Muscle of leg (tissue), 16 donors: ENCODE measurements at places on chromosomes 2 and 18. TPM values are rescaled to one million over a fixed set of nuclear protein-coding genes. Genes with fewer than 3 reads are reported as not detected.

DNA sequence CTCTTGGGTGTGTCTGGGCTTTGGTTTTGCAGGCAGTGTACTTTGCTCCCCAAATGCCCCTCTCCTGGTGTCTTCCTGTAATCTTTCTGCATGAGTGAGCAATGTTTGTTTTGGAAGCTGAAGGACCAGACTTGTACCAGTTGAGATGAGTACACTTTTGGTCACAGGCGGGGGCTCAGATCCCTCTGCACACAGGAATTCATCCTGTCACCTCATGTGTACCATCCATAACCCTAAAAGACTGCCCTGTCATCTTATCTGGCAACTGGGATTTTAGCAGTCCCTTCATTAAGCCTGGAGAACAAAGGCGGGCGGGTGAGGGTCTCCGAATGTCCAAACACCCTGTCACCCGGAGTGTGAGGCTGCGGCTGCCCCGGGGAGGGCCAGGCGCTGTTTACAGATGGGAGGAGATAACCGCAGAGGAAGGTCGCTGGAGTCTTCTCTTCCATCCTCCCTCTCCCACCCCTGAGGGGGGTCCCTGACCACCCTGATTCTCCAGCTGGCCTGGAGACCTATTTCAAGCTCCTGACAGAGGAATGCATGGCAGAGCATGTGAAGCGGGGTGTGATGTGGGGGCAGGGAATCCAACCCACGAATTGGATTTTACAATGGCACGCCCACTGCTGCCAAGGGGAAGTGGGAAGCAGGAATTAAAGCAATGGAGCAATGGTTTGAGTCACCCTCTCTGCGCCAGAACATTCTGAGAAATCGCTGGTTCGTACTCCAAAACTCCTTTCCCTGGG lies 158.2 kb upstream of the MYCN start:
- no peak for DNase-seq

- peak; percentile 90 for DNase-seq
Measured at GRCh38 chr18:32310101-32310500, 120.3 kb downstream of the MEP1B start.

DNA sequence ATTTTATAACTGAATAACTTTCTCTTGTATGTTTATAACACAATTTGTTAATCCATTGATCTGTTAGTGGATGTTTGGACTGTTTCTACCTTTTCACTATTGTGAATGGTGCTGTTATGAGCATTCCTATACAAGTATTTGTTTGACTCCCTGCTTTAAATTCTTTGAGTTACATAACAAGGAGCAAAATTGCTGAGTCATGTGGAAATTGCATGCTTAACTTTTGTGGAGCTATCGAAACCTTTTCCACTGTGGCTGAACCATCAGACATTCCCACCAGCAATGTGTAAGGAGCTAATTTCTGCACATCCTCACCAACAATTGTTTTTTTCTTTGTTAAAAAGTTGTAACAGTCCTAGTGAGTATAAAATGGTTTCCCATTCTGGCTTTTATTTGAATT lies 415.5 kb downstream of the CBLN2 start:
- no peak for DNase-seq

DNA sequence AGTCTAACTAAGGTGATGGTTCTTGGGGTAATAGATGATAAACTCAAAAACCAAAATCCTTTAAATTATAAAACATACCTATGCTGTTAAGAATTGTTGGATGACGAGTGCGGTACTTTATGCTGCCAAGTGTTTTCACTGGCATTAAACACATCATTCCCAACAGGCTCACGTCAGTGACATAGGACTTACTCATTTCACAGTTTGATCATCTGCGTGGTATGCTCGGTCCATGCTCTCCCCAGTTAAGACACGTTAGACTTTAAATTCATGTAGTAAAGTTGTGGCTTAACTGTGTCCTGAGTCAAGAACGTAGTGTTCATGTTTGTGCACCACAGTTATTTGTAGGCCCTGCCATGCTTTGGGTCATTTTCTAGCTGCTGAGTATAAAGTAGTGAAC lies 125.6 kb upstream of the MYT1L start:
- DNase-seq = no peak

- DNase-seq = no peak
Measured at GRCh38 chr2:47516360-47517104, 113.6 kb downstream of the MSH2 start.

DNA sequence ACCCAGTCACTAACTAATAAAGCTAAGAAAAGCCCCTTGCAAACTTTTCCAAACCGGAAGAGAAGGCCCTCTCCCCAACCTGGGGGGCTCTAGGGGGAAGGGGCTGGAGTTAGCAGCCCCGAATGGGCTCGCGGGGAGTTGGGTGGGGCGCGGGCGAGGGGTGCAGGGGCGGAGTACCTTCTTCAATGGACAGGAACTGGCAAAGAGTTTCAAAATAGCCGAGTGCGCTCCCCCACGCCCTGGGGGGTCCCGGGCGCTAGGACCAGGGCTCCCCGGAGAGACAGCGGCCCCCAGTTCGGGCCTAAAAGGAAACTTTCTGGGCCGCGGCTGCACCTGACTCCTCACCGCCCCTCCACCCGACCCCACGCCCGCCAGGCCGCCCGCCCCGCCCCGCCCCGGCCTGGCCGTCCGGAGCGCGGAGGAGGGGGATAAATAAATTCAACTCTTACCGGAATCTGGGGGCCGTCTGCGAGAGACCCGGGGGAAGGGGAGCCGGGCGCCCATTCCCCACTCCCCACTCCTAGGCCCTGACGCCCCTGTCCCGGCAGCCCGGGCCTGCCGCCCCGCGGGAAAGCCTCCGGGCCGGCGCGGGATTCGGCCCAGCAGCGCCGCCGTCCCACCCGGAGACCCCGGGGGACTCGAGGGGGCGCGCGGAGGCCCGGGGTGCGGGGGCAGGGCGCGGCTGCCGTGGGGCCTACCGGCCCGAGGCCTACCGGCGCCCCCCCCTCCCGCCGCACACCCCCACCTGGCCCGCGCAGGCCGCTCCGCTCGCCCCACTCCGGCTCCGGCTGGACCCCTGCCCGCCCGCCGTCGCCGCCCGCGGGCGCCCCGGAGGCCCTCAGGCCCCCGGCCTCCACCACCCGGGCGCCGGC lies 868 bp downstream of the INO80D start:
- DNase-seq = peak; percentile 63

- DNase-seq = peak; percentile 66
Measured at GRCh38 chr2:121049950-121050585, 234.9 kb downstream of the TFCP2L1 start.

DNA sequence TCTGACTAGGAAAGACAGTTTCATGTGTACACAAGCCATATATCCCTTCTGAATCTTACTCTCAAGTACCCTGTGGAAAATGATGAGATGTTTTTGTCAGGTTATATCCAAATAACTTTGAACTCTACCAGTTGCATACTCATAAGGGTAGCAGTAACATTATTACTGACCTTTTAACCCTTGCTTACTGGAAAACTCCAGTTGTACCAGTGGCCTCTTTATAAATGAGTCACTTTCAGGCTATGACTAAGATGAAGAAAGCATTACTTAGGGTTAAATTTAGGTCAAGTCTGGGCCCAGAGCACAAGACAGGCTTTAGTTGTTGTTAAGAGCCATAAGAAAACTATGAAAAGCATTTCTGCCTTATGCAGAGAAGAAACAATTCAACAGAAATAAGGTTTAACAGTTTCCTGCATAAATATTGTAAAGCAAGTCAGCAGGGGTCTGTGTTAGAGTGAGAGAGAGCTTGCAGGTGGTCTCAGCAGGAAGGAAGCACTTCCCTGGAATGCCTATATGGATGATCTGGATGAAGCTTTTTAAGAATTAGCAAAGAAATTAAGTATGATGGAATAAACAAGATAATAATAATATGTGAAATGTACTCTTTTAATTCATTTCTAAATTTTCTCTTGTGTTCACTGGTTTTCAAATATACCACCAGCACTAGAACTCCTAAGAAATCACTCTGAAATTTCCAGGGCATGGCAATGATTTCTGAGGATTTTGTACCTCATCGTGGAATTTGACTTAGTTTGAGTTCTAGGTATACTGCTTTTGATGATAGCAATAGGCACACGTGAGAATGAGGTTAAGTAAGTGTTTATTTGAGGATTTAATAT lies 126.6 kb downstream of the UBE2E3 start:
- DNase-seq = no peak

DNA sequence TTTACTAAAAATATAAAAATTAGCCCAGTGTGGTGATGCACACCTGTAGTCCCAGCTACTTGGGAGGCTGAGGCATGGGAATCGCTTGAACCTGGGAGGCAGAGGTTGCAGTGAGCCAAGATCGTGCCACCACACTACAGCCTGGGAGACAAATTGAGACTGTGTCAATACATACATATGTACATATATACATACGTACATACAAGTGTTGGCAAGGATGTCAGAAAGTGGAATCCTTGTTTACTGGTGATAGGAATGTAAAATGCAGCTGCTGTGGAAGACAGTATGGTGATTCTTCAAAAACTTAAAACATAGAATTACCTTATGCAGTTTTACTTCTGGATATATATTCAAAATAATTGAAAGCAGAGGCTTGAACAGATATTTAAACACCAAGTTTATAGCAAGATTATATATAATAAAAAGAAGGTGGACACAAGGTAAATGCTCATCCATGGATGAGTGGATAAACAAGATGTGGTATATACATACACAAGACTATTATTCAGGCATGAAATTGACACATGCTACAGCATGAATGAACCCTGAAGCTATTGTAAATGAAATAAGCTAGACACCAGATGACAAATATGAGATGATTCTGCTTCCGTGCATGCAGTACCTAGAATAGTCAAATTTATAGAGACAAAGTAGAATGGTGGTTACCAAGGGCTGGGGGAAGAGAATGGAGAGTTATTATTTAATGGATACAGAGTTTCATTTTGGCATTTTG lies 43.2 kb downstream of the CCDC138 start:
- no peak for DNase-seq

The NYAP2 gene
- total RNA-seq = 0.40 TPM

The KLF11 gene
- total RNA-seq = 12.5 TPM

The ATP8B1 gene
- 5.2 TPM for total RNA-seq
